ENCODE measurements at places on chromosomes 5 and 9.

GRCh38 chr9:90025816-90026215 is 421.0 kb downstream of the GADD45G start:
- DNase-seq = no peak

- no peak for DNase-seq
These were observed 8.2 kb downstream of the LIFR start for GRCh38 chr5:38548064-38548759.

GRCh38 chr9:70165006-70165602 is 93.7 kb upstream of the SMC5 start:
- peak; percentile 45 for DNase-seq

DNA sequence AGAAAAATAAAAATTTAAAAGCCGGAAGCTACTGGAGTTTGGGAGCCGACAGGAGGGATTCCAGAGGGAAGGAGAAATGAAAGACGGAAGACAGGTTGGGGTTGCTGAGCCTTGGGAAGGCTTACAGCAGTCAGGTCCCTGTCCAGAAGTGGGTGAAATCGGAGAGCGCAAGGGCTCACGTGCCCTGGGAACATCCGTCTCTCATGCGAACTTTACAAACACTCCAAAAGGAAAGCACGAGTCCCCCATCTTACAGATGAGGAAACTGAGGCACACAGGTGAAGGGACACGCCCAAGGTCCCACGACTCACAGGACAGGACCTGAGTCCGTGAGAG is 347 bp upstream of the OLFML2A start:
- DNase-seq = no peak

- no peak for DNase-seq
These were observed 247.7 kb upstream of the ZNF462 start for GRCh38 chr9:106615118-106615889.

- no peak for DNase-seq
These were observed 43.7 kb downstream of the RGS3 start for GRCh38 chr9:113507256-113507655.

- DNase-seq = no peak
These were observed 188.2 kb downstream of the TRIO start for GRCh38 chr5:14331386-14331781.

GRCh38 chr5:65880496-65881072 is 45.8 kb upstream of the ERBIN start:
- DNase-seq = no peak

DNA sequence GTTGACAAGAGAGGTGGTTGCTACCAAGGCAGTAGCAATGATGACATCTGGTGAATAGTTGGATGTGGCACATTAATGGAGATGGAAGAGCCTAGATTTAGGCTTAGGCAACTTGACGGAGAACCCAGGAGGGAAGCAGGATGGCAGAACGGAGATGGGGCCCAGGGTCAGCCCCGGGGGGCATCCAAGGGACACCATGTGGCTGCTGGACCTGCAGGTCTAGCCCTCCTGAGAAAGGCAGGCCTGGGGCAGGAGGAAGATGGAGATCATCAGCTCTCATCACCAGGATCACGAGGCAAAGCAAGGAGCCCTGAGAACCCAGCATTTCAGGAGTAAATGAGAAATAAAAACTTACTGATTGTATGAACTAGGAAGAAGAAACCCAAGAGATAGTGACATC is 216.2 kb downstream of the AUH start:
- no peak for DNase-seq

DNA sequence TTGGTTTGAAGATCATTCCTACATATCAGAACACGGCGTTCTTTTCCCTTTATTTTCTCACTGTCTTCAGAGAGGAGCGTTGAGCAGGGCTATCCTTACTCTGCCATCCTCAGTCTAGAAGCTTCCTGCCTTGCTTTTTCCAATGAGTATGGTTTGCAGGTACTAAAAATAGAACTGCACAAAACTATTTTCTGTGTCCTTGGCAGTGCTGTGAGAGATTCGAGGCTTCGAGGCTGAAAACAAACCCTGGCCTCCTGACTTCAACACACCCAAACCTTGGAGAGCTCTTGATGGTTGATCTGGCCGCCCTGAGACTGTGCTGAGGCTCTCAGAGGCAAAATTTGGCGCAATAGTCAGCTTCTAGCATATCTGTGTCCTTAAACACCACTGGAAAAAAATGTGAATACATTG is 78.9 kb downstream of the GOLPH3 start:
- no peak for DNase-seq

Measured in HCEC 1CT (cell line).